Activated T-helper 2 cell treated with anti-CD3 and anti-CD28 coated beads, Interferon-gamma antibody, Interleukin-2, Interleukin-4, amounts not matched to agents 10 μg/mL and 5 μg/mL and 100 μg/mL, durations not matched to agents 14 hours and 24 hours and 36 hours (primary cell): ENCODE measurements at places on chromosomes 16 and 17.

DNA sequence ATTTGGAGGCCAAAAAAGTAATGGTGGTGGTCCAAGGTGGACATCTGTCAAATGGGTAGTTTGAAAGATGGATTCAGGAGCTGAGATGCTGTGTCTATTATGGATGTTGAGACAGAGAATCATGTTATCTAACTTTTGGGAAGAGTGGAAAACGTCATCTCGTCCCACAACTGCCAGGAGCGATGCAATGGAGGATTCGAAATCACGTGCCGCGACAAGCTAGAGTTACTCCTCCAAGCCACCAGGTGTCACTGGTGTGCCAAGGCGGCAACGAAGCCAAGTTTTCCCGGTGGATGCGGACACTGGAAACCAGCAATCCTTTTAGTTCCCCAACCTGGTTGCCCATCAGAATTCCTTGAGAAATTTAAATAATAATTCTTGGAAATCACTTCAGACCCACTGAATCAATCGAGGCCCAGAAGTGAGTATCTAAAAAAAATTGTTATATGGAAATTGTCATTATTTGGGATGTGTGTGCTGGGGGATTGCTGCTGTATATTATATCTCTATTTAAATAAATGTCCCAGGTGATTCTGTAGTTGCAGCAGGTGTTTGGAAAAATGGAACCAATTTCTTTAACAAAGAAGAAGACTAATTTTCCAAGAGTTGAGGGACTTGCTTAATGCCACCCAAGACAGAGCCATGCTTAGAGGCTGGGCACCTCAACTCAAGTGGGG lies 206.1 kb downstream of the HAPSTR1 start:
- no peaks in the 10 kb centered on the region for H3K4me1 ChIP-seq
- no peaks in the 10 kb centered on the region for H3K36me3 ChIP-seq
- H3K27me3 ChIP-seq = no peaks in the 10 kb centered on the region

DNA sequence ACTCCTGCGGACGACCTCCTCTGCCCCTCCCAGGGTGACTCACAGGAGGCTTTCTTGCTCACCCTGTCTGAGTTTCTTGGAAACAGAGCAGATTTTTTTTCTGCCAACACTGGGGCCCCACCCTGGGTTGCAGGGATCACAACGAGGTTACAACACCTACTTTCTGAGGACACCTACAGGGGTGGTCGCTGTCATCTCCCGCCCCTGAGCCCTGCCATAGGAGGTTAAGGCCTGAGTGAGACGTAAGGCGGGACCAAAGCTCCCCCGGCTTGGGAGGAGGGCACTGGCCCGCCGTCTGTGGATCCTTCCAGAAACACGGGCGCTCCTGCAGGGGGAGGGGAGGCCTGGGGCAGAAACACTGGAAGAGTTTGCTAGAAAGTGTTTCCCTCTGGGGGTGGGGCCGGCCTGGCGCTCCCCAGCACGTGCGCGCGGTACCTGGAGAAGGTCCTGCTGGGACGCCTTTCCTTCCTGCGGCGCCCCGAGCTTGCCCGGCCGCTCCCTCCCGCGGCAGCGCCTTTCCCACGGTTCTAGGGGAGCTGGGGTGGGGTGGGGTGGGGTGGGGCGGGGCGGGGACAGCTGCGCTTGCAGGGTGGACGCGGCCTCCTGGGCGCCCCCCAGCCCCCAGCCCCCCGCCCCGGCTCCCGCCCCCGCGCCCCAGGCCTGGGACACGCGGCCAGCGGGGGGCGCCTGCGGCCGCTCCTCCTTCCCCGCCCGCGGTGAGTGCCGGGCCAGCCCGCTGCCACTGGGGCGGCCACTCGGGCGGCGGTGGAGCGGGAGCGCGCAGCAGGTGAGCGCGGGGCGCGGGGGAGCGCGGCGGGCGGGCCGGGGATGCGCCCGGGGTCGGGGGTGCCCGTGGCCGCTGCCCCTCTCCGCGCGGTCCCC lies 20.7 kb upstream of the ADCY7 start:
- peak overlapping the region; percentile 79 for H3K4me3 ChIP-seq
- H3K27me3 ChIP-seq = peaks cover 14% of the 10 kb centered on the region
- DNase-seq = peak; percentile 42
- peak overlapping the region; percentile 70 for H3K27ac ChIP-seq

- no peak overlapping the region for H3K27ac ChIP-seq
- H3K4me3 ChIP-seq = no peak overlapping the region
- H3K27me3 ChIP-seq = no peaks in the 10 kb centered on the region
- H3K4me1 ChIP-seq = no peaks in the 10 kb centered on the region
These were observed 63.2 kb upstream of the ASIC2 start for GRCh38 chr17:33356266-33356665.

GRCh38 chr16:59013930-59014329 lies 279.8 kb upstream of the GOT2 start:
- no peak for DNase-seq
- H3K4me3 ChIP-seq = no peak overlapping the region
- H3K27me3 ChIP-seq = no peaks in the 10 kb centered on the region
- H3K27ac ChIP-seq = no peak overlapping the region
- H3K4me1 ChIP-seq = no peaks in the 10 kb centered on the region

- no peak for DNase-seq
- H3K27me3 ChIP-seq = no peaks in the 10 kb centered on the region
- no peak overlapping the region for H3K27ac ChIP-seq
- peaks cover 12% of the 10 kb centered on the region for H3K4me1 ChIP-seq
- H3K4me3 ChIP-seq = no peak overlapping the region
- peaks cover 59% of the 10 kb centered on the region for H3K36me3 ChIP-seq
These were observed 27.6 kb upstream of the KPNB1 start for GRCh38 chr17:47622180-47622549.

DNA sequence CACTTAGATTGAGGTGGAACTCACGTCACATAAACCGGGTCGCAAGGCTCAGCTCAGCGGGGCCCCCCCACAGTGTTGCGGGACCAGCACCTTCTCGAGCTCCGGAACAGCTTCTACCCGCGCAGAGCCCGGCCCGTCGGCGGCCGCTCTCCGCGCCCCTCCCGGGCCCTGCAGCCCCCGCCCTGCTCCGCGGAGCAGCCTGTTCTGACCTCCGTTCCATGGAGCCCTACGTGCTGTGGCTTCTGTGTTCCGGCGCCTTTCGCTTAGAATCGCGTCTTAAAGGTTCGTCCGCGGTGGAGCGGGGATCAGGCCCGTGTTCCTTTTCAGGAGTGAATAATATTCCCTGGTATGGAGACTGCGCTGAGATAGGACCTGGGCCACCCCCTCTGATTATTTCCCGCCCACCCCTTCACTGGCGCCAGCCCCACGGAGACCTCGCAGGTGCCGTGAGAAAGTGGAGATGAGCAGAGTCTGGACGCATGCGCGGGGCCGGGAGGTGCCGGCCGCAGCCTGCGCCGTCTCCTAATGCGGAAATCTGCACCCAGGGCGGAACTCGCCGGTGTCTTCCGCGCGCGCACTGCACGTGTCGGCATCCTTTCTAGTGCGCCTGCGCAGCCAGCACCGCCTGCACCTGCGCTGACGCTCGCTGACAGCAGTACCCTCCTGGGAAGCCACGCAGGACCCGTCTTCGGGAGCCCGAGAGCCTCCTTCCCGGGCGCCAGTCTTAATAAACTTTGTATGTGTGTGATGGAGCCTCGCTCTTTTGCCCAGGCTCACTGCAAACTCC lies 30.9 kb downstream of the ZNF778 start:
- no peak for DNase-seq
- no peak overlapping the region for H3K27ac ChIP-seq
- peaks cover 2% of the 10 kb centered on the region for H3K27me3 ChIP-seq
- peaks cover 5% of the 10 kb centered on the region for H3K4me1 ChIP-seq
- H3K4me3 ChIP-seq = peak overlapping the region; percentile 54

- H3K27me3 ChIP-seq = no peaks in the 10 kb centered on the region
- H3K36me3 ChIP-seq = no peaks in the 10 kb centered on the region
- DNase-seq = no peak
- H3K4me3 ChIP-seq = no peak overlapping the region
- H3K27ac ChIP-seq = no peak overlapping the region
- no peaks in the 10 kb centered on the region for H3K4me1 ChIP-seq
These were observed 7.4 kb upstream of the ZNF469 start for GRCh38 chr16:88375236-88375975.

DNA sequence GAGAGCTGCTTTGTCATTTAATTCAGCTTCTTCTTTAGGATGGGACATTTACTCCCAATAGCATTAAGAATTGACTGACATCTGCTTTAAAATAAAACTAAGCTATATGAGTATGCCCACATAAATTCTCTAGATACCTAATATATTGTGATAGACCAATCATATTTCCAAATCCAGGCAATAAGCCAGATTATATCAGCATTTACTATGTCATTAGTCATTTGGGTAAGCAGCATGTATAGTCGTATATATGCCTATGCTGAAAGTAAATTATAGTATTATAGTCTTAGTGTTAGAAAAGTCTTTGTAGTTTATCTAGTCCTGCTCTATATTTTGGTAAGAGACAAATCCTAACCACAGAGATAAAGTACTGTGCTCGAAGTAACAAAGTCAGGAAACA lies 958.1 kb downstream of the KCNJ2 start:
- H3K27ac ChIP-seq = no peak overlapping the region
- H3K27me3 ChIP-seq = no peaks in the 10 kb centered on the region
- H3K4me1 ChIP-seq = no peaks in the 10 kb centered on the region
- no peak overlapping the region for H3K4me3 ChIP-seq
- H3K36me3 ChIP-seq = no peaks in the 10 kb centered on the region

GRCh38 chr17:28473542-28473941 lies at the start of gene SLC13A2:
SLC13A2 (plus strand) TSS chr17:28473644; CDS start chr17:28473713, 69 bp downstream.
- DNase-seq = no peak
- H3K4me3 ChIP-seq = no peak within 1 kb of the TSS
- peaks cover 30% of the 10 kb centered on the region for H3K4me1 ChIP-seq
- H3K36me3 ChIP-seq = no peaks in the 10 kb centered on the region

- H3K4me3 ChIP-seq = no peak overlapping the region
- H3K27ac ChIP-seq = no peak overlapping the region
- DNase-seq = no peak
- no peaks in the 10 kb centered on the region for H3K36me3 ChIP-seq
- H3K27me3 ChIP-seq = peaks cover 8% of the 10 kb centered on the region
- H3K4me1 ChIP-seq = no peaks in the 10 kb centered on the region
These were observed 130.1 kb upstream of the ADAMTS18 start for GRCh38 chr16:77564791-77565390.

- H3K27ac ChIP-seq = no peak overlapping the region
- peaks cover 5% of the 10 kb centered on the region for H3K4me1 ChIP-seq
- no peak for DNase-seq
- H3K27me3 ChIP-seq = peaks cover 4% of the 10 kb centered on the region
These were observed 4.4 kb downstream of the SHBG start for GRCh38 chr17:7634384-7634783.
